Activated CD4-positive, alpha-beta memory T cell treated with anti-CD3 and anti-CD28 coated beads, Interleukin-2, amount 10 ng/mL, durations not matched to agents 7 days and 5 days (primary cell): ENCODE measurements at places on chromosomes 2 and 18.

DNA sequence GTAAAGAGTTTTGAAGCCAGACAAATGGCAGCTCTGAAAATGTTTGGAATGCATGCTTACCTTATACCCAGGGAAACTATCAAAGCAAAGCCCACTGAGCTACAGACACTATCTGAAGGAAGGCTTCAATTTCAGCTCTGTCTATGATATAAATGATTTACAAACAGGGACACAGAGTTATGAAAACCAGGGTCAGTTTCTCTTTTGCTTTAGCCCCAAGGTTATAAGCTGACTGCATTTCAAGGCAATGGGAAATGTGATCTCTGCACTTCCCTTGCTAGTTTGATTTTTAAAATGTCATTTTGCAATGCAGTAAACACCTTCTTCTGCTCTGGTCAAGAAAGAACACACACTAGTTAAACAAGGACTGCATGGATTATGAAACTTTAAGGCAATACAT, 65.2 kb upstream of the CCDC195 start:
- DNase-seq = no peak

DNA sequence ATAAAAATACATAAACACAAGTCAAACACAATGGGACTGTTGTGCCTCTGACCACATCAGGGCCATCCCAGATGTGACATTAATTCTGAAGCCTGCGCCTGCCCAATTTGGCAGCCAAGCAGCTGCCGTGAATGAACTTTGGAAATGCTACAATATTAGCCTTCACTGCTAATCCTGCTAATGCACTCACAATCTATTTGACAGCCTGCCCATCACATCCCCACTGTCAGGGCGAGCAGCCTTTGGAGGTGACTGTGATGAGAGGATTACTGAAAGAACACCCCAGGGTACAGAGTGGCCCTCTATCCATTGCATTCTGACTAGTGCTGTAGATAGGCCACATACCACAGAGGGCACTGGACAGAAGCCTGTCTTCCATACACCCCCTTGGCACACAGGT, 21.6 kb downstream of the OSR1 start:
- DNase-seq = no peak

DNA sequence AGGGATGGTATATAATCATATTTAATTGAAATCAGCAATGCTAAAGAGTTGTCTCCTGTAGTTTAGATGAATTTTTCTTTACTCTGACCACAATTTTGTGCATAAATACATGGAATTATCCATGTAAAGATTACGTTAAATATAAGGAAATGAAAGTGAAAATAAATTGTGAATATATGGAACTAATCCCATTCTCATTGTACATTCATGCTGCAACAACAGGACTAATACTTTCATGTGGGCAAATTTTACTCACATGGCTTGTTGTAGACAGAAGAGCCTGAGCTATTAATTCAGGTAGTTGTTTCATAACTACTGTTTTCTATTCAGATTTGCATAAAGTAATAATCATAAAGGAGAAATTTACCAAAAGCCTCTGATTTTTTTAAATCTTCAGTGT, 357.8 kb downstream of the ARHGAP15 start:
- no peak for DNase-seq

DNA sequence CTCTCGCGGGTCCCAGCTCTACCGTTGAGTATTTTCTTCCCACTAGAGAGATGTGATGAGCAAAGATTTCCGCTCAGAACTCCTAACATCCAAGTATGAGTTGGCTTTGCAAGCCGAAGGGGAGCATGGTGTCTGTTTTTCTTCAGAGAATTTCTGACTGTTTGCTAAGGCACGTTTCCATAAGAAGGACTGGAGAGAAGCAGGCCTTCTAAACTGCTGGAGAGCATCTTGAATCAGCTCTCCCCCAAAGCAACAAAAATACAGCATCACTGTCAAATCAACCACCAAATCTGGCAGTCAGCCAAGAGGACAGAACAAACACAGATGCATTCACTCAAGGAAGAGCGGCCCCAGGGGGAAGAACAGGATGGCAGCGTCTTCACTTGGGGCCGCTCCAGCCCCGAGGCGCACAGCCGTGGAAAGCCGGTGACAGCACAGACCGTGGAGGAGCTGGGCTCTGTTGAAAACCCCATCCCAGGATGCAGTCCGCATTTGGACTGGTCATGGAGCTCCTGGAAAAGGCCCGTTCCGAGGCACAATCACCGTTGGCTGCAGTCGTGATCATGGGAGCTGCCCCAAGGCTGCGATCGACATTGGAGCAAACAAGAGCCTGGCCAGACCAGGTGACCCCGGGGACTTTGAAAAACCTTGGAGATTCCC, 101.4 kb downstream of the NFATC1 start:
- no peak for DNase-seq

GRCh38 chr2:120221616-120222015, 1.6 kb downstream of the TMEM185B start:
- no peak for DNase-seq

DNA sequence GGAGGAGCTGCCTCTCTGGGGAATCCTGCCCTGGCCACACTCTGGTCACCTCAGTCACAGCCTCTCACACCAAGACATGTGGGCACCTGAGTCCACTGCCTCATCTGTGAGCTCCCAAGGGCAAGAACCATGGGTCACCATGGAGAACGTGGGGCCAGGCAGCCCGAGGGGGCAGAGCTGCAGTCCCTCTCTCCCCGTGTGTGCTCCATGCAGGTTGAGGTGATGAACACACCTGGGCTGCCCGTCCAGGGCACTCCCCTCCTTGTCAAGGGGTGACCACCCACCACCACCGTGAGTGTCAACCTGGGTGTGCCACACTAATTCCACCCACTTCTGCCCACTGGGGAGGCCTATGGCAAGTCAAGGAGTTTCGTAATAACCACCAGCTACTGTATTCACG, 159.6 kb upstream of the RAB6C start:
- no peak for DNase-seq

GRCh38 chr2:239411117-239411516, 10.3 kb upstream of the HDAC4 start:
- no peak for DNase-seq

GRCh38 chr18:49861659-49862058, 48.3 kb upstream of the ACAA2 start:
- no peak for DNase-seq

DNA sequence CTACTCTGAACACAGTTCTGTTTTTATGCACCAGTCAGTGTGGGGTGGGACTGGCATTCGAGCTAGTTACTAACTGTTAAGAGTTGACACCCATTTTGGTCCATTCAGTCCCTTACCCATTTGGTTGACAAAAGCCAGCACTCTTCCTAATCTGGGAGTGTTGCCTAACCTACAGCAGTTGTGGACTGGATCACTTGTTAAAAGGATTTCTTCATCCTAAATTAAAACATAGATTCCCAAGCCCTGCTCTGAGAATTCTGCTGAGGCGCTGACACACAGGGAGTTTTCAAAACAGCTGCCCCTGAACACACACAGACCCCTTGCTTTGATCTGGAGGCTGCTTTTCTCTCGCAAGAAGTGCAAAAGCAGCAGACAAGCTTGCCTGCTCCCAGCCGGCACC, 6.4 kb downstream of the TIMM21 start:
- DNase-seq = no peak

DNA sequence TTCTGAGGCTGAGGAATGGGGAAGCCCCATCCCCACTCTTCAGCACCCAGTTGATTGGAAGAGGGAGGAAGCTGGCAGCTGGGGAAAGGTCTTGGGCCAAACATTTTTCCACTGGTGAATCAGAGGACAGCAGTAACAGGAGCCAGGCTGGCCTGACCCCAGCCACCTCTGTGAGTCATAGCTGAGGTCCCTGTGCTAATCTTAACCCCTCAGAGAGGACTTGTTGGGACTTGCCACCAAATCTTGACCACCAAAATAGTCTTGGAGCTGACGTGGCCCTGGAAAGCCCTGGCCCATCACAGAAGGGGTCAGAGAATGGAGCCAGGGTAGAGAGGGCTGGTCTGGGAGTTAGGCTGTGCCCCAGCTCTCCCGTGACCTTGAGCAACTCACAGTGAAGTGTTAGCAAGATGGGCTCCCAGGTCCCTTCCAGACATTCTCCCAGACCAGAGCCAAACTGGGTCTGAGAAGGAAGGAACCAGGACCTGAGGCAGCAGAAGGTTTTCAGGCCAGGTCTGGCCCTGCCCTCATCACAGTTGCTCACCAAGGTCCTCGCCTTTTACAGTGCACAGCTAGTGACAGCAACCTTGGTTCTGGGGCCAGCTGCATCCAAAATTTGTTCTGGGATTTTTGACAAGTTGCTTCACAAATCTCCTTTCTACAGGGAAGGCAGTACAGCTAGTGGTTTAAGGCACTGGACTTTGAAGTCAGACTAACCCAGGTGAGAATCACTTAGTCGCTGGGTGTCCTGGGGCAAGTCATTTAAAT, 266.6 kb downstream of the CYP26B1 start:
- DNase-seq = no peak

DNA sequence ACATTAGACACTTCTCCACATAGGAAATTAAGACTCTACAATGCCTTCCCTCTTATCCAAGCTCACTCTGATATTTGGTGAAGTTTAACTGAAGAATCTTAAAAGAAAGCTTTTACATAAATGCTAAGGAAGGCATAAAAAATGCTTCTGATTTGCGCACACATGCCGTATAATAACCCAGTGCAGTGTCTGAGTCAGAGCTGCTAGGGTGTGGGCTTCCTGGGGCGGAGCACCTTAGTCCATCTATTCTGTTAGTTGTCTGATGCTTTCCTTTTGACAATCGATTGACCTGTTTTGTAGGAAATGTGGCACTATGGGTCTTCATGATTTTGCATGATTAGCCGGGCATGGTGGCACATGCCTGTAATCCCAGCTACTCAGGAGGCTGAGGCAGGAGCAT, 231.5 kb downstream of the AFF3 start:
- DNase-seq = no peak

DNA sequence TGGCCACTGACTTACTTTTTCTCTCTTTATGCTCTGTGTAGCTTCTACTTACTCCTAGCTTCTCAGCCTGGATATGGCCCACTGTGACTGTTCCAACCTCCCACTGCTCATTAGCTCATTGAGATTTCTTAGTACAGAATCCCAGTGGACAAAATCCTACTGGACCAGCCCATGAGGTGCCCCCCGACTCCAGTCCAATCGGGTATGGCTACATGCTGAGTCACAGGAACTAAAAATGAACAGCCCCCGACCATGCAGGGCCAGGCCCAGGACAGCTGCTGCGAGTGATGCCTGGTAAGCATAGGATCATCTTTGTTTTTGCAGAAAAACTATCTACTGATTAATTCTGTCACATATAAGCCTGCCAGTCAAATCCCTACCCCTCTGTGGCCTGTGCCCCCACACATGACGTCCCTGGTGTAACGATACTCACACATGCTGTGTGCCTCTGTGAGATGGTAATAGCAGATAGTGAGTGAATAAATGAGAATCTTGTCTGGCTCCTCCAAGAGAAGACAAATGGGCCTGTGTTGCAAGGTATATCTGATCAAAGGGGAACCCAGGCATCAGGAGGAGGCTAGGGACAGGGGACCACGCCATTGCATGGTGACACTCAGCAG, 85.9 kb upstream of the KLF7 start:
- DNase-seq = no peak

DNA sequence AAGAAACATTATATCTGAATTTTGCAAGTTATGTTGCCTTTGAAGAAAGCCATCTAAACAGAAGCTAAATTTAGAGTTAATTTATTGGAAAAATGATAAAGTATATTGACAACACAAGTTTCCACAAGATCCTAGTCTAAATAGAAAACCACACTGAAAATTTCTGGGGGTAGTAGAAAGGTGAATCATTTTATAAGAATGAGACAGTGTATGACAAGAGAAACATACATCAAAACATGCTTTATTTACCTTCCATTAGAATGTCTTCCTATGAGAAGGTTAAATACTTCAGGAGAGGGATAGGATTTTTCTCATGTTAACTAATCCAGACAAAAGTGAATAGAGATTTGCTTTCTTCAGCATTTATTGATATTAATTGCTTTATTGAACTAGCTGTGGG, 1389.8 kb upstream of the ZEB2 start:
- DNase-seq = no peak
